ENCODE measurements at places on chromosomes 13 and 19.
A peak's percentile ranks its signal among the peaks of the same experiment; 100 is the strongest.

- no peak for DNase-seq
Measured at GRCh38 chr19:48646722-48647216, 782 bp upstream of the CA11 start.

- DNase-seq: no peak
Measured at GRCh38 chr19:1227304-1228054, 10.3 kb downstream of the CBARP start.

DNA sequence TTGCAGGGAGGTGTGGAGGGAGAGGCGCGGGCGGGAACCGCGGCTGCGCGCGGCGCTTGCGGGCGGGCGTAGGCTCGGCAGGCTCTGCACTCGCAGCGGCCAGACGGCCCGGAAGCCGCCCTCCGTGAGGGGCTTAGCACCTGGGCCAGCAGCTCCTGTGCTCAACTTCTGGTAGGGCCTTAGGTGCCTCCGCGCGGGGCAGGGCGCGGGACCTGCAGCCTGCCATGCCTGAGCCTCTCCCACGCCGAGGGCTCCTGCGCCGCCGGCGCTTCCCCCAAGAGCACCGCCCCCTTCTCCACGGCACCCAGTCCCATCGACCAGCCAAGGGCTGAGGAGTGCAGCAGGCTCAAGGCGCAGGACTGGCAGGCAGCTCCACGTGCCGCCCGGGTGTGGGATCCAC lies 940.8 kb upstream of the PCDH9 start:
- DNase-seq: no peak

DNA sequence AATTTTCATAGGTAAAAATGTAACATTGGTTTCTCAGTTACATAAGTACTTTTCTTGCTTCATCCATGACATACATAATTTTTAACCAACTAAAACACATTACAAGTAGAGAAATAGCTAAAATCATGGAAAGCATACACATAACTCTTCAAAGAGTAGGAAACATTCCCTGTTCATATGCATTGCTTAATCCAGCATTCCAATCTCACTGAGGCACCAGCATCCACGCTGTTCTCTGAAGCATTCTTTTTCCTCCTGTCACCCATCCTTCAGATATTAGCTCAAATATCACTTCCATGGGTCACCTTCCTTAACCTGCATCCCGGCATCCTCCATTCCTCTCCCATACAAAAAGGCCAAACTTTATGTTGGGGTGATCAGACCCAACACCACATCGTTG lies 79.1 kb downstream of the ZNF254 start:
- DNase-seq: no peak

GRCh38 chr13:93687261-93687660 lies 460.7 kb downstream of the GPC6 start:
- no peak for DNase-seq

- no peak for DNase-seq
Measured at GRCh38 chr13:60501236-60501635, 104.2 kb downstream of the TDRD3 start.

GRCh38 chr19:3550947-3551791 lies 6.2 kb downstream of the MFSD12 start:
- DNase-seq: no peak

DNA sequence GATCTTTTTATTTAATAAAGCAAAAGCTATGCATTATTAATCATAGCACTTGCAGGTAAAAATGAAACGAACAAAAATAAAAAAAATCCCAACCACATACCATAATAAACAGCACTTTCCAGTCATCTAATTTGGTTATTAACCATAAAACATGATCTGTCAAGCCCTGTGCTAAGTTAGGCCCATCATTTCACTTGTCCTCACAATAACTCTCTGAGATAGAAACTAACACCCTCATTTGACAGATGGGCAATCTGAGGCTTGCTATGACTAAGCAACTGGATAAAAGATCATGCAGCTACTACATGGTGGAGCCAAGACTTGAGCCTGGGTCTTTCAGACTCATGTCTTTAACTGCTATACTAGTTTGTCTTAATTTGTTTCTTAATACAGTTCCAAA lies 21.8 kb downstream of the PROSER1 start:
- DNase-seq: no peak

GRCh38 chr19:56946159-56946558 lies 105.6 kb upstream of the PEG3 start:
- no peak for DNase-seq

- no peak for DNase-seq
Measured at GRCh38 chr19:43720936-43721335, 5.1 kb downstream of the IRGC start.

DNA sequence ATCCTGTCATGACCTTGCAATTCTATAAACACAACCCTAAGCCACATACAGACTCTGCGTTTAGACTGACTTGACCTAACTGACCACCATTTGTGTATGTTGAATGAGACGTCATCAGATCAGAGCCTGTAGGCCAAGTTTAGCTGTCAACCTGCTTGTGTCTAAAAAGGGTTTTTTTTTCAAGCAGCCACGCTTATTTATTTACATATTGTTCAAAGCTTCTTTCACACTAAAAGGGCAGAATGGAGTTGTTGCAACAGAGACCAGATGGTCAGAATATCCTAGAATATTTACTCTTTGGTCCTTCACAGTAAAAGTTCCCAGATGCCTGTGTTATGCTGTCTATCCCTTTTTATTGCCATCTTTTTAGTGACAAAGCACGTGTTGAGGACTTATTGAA lies 307.7 kb upstream of the SLC10A2 start:
- no peak for DNase-seq

- DNase-seq: peak; percentile 48
Measured at GRCh38 chr13:98143157-98143553, 261 bp downstream of the FARP1 start.

- no peak for DNase-seq
Measured at GRCh38 chr19:43318796-43319314, 34.6 kb upstream of the CD177 start.

DNA sequence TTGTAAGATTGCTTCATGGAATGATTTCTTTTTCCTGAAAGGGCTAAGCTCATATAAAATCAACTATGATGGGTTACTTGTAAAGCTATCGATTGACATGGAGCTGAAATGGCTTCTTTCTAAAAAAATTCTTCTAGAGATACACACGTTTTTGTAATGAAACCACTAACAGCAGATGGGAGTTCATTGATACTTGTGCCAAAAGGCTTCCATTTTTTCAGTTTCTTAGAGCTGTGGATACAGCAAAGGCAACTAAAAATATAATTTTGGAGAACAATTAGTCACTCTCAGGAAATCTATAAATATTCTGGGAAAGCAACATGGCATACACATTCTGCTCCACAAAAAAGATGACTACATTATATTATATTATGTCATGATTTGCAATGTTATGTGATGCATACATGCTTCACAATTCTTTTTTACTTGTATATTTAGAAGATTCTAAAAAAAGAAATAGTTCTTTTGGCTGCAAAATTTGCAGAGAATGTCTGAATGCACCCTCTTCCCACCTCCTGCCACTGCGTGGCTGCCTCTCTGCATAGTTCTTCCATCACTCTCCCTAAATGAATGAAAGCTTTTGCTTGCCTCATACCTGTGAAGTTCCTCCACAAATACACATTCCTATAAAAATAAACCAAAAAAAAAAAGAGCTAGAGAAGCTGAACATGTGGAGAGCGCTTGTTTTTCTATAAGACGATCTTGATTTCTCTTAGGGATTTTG lies 802.5 kb downstream of the EFNB2 start:
- DNase-seq: no peak

GRCh38 chr13:51237887-51238286 lies 15.7 kb downstream of the FAM124A start:
- DNase-seq: no peak

Measured in substantia nigra (tissue), 51 donors.